ENCODE measurements at places on chromosomes 16 and 17.

DNA sequence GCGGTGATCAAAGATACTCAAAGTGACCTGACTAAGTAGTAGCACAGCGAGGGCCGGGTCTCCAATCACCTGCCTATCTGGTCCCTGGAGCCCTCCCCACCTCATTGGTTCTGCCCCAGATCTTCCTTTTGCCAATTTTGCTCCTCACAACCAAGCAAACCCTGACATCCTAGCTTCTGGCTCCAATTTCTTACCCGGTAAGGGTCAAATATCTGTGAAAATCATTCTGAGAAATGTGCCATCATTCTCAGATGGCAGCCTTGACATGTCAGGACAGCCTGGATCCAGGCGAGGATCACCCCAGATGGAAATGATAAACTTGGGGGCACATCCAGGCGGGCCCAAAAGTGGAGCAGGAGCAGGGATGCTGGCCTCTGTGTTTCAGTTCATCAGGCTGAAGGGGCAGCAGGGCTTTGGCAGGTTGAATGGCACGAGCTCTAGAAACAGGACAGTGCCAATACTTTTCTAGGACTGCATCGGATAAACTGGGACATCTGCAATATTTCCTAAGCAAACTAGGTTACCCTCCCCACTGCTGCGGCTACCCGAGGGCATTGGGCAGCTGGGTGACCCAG lies 83.9 kb downstream of the SHISA6 start:
- DNase-seq = no peak

DNA sequence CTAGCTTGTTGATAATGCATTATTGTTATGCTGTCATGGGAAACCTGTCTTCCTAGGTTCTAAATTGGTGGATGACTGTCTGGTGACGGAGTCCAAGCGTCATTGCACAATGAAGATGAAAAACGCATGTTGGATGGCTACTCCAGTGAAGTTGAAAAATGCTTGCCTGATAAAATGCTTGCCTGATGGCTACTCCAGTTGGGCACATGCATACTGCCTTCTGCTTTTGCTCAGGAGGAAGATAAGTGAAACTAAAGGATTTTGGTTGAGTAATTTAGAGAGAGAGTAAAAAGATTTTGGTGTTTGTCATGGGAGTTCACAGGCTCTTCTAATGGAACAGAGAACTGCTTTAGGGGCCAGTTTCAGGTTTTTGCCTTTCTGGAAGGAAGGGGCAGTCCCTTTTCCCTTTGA lies 118.6 kb downstream of the PRKCA start:
- DNase-seq = no peak

DNA sequence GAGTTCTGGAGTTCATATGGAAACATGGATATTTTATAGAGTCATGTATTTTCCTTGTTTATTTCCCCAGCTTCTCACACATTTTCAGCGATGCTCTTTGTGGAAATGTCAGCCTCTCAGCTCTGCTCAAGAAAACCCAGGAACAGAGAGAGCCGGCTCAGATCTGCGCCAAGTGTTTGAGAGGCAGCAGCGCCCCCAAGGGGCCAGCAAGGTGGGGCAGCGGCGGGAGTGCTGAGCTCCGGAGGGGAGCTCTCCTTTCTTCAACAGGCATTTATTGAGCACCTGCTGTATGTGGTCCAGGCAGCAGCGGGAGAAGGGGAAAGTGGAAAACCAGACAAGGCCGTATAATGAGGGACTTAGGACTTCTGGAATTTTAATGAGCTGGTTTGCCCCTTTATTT lies 421.1 kb upstream of the C16orf82 start:
- peak; percentile 40 for DNase-seq

DNA sequence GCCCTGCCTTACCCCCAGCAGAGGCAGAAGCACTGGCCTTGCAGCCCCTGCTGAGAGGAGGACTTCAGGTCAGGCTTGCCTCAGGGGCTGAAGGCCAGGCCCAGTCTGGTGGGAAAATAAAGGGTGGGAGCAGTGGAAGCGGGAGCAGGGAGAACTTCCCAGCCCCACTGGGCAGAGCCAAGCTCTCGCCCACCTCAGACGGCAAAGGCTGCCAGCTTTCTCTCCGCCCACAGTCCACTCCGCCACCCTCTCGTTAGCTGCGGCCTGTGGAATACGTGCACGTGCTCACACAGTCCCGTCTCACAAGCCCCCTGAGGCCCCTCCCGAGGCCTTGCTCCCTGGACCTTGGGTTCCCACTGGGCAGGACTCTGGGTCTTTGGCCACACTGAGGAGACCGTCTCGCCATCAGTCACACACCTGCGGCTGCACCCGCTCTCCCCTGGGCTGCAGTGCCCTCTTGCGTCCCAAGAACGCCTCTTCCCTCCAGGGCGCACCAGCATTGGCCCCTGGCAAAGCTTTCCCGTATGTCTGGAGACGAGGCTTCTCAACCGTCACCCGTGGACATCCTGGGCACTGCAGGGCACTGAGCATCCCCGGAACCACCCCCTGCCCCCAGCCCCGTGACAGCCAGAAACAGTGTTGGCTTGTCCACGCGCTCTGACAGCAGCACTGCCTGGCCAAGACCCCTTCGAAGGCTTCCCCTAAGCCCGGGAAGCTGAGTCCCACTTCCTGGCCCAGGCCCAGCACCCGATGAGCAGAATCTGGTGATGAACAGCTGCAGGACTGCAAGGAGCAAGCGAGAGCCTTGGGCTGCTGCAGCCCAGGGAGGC lies 8.3 kb downstream of the MRPL28 start:
- peak; percentile 60 for DNase-seq

DNA sequence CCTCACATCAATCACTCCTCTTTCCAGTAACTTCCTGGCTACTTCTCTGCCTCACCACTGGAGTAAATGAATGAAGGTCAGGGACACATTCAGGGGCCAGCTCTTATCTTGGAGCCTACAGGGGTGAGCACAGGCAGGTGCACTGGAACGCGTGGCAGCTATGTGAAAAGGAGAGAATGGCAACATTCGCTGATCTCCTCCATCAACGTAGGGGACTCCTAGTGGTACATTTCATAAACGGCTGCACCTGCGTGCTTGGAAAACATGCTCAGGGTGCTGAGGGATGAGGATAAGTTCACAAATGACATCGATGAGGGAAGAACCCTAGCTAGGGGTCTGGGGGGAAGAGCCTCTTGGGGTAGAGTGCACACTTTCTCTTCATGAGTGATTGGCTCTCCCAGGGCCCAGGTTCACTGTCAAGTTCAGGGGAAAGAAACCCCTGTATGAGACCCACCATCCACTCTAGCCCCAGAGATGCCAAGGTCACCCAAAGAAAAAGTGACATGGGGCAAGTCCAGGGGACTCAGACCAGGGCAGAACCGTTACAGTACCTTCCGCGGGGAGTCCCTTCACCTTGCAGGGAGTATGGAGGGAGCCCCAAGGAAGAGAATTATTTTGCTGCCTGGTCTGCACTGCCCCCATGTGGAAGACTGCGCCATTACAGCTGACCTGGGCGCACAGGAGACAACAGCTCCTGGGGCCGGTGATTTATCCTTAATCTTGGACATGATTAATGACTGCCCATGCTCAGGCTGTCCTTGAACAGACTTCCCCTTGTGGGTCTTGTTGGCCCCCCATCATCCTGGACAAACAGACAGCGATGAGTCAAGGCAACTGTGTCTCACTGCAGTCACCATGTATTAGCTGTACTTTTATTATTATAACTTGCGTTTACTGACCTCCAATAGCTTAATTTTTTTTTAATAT lies 30.1 kb downstream of the VAC14 start:
- DNase-seq = no peak

DNA sequence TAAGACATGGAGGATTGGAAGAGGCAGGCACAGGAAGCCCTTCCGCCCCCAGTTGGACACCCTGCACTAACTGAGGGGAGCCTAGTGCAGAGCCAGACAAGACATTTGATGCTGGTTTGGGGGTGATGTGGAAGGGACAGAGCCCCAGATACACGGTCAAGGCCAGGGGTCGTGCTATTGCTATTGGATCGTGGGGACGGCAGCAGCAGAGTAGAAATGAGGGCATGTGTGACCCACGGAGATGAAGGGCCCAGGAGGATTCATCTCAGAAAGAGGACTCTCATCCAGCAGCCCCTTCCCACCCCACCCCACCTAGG lies 2.0 kb upstream of the VAMP2 start:
- no peak for DNase-seq

DNA sequence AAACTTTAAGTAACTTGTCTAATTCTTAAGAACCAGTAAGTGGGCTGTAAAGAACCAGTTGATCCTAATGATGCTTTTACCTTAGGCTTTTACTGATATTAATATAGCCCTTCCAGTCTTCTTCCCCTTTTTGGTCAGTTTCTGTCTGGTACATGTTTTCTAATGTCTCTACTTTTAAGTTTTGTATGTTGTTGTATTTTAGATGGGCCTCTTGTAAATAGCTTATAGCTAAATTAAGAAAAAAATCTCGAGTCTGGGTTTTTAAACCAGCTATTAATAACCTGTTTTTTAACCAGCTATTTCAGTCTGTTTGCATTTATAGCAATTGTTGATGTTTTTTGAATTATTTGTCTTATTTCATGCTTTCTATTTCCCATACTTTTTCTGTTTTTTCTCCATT lies 79.0 kb downstream of the PITPNC1 start:
- no peak for DNase-seq

- DNase-seq = no peak
These were observed 7.2 kb downstream of the SRCIN1 start for GRCh38 chr17:38598536-38598935.

- DNase-seq = peak; percentile 54
These were observed 4.6 kb downstream of the UNC119 start for GRCh38 chr17:28547623-28548416.

DNA sequence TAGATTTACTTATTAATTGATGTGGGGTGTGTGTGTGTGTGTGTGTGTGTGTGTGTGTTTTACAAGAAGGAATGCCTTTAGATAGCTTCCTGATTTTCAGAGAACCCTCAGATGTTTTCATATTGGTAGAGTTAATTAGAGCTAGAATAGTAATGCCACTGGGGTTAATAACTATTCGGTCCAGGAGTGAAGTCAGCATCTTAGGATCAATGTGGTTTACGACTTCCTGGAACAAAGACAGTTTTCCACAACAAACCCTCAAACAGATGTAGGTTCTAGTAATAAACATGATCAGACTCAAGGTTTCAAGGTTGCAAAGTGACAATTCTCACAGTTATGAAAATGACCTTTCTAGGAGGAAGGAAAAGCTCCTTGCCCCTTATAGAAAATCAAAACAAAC lies 12.2 kb upstream of the SLC52A1 start:
- DNase-seq = no peak

DNA sequence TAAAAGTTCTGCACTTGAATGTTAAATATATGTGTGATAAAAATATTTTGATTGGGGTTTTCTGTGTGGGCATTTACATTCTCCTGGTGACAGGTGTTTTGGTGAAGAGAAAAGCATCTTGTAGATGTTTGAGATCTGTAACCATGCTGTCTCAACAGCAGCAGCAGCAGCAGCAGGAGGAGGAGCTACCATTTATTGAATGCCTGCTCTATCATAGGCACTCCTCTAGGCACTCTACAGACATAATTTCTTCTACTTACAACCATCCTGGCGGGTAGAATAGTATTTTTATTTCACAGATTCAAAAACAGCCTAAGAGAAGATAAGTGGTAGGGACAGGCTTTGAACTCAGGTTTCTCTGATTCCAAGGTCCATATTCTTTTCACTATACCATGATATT lies 159.7 kb upstream of the TBX2 start:
- DNase-seq = no peak

DNA sequence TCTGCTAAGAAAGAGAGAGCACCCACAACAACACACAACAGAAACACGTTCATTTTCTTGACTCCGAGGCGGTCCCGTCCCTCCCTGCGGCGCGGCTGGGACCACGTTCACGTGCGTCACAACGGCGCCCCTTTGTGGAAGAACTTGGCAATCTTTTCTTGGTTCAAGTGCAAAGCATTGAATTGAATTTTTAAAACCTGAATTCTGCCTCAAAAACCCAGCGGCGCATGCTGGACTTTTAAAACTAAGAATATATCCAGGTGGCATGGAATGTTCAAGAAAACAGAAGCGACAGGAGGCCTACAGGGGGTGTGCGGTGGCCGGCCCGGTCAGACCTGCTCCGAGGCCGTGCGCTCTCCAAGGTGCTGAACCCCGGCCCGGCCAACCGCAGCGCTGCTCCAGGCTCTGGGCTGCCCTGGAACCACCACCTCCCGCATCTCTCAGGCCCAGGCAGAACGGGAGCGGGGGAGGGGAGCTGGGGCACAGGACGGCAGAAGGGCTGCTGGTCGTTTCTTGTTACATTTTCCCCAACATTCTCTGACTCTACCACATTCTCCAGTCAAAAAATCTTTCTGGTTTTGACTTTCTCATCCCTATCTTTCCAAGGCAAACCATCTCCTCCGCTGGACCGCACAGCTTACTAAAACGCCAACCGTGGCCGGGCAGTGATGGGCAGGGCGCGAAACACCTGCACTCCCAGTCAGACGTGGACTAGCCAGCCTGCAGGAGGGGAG lies 3.4 kb upstream of the HEXD start:
- peak; percentile 58 for DNase-seq

DNA sequence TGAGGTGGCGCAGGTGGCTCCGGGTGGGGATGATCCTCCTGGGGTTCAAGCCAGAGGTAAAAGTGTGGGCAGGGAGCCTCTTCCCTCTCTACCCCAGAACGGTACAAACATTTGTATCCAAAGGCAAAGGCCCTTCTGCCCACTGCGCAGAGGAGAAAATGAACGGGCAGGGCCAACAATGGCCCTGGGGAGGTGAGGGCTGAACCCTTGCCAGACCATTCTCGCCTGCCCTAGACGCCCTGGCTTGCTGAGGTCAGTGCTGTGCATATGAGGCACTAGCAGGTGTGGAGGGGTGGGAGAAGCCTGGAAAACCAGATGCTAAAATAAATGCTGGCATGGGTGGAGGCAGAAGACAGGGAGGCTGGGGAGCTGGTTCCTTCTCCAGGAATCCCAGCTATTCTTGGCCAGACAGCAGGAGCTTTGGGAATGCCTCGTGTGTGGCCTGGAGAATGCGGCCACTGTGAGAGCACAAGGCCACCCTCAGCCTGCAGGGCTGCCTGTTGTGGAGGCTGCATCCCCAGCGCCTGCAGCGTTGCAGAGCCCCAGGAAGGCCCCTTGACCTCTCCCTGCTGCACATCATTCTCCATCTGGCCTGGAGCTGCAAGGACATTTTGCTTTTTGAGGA lies 4.5 kb downstream of the C17orf50 start:
- DNase-seq = no peak

DNA sequence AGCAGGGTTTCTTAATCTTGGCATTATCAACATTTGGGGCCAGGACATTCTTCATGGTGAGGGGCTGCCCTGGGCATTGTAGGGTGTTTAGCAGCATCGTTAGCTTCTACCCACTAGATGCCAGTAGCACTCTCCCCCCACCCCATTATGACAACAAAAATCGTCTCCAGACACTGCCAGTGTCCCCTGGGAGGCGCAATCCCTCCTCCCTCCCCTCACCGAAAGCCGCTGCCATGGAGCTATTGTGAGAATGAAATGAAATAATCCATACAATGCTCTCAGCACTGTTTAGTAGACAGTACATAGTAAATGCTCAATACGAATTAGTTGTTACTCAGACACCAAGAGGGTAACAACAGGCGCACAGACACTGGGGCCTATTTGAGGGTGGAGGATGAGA lies 502.9 kb downstream of the NPIPA7 start:
- DNase-seq = no peak
